Activated T-cell treated with anti-CD3 and anti-CD28 coated beads, Interleukin-2, amount 50 U/mL, for 72 hours (primary cell): ENCODE measurements at places on chromosomes 2 and 18.
A peak's percentile ranks its signal among the peaks of the same experiment; 100 is the strongest.

GRCh38 chr2:158214431-158214830 is 112.8 kb downstream of the UPP2 start:
- DNase-seq, result no peak
- no peak overlapping the region for H3K4me3 ChIP-seq
- H3K4me1 ChIP-seq, result peaks cover 7% of the 10 kb centered on the region
- peak overlapping the region; percentile 5 for H3K27ac ChIP-seq
- H3K36me3 ChIP-seq, result no peaks in the 10 kb centered on the region

DNA sequence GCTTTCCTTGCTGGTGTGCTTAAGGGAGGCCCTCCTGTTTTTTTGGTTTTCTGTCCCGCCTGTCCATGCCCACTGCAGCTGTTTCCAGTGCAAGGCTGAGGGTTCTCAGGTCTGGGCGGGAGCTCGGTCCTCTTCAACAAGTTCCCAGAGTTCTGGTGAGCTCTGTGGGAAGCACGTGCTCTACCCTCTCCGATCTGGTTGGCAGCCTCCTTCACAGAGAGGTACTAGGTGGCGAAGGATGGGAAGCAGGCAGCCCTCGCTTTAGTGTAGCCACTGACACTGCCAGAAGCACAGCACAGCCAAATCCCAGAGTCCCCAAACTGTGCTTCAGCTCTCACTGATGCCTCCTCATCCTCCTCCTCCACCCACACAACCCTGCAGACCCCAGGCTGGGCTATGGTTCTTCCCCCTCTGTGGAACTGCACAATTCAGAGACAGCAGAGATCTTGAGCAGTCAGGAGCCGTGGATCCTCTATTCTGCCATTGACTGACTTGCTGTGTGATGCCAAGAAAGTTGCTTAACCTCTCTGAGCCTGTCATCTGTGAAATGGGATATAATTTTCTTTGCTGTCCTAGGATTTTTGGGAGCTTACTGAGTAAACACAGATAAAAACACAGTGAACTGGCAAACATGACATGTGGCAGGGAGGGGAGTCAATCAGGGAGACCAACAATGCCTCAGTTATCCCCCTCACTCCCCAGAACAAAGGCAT is 157.3 kb downstream of the MSH2 start:
- no peak overlapping the region for H3K27ac ChIP-seq
- no peak overlapping the region for H3K4me3 ChIP-seq
- H3K27me3 ChIP-seq, result no peaks in the 10 kb centered on the region

DNA sequence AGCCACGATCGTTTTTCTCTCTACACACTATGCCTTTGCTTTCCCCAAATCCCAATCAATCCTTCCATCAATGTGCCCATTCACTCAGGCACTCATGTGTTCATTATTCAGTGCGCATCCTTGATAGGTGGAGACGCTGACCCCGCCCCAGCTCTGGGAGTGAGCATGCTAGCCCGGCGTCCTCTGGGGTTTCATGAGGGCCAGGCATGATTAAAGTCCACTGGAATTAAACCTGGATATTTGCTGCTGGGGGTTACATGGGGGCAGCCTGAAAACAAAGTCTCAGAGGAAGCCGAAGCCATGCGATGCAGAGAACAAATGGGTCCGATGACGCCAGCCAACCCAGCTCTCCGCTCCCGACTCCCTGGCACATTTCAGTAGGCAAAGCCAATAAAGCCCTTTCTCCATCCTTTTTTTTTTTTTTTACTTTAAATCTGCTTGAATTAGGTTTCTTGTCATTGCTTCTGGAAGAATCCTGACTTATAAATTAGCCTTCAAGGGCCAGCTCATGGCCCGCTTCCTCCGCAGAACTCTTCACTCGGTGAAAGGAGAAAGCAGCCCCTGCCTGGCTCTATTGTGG is 316.4 kb upstream of the ID2 start:
- no peak overlapping the region for H3K4me3 ChIP-seq
- no peaks in the 10 kb centered on the region for H3K36me3 ChIP-seq
- peaks cover 8% of the 10 kb centered on the region for H3K4me1 ChIP-seq
- no peak overlapping the region for H3K27ac ChIP-seq
- no peaks in the 10 kb centered on the region for H3K27me3 ChIP-seq
- no peak for DNase-seq

GRCh38 chr2:67840460-67841068 is 222.2 kb downstream of the C1D start:
- DNase-seq, result peak; percentile 35
- no peaks in the 10 kb centered on the region for H3K36me3 ChIP-seq
- H3K4me3 ChIP-seq, result no peak overlapping the region
- H3K4me1 ChIP-seq, result no peaks in the 10 kb centered on the region
- H3K27ac ChIP-seq, result no peak overlapping the region
- peaks cover 28% of the 10 kb centered on the region for H3K27me3 ChIP-seq

DNA sequence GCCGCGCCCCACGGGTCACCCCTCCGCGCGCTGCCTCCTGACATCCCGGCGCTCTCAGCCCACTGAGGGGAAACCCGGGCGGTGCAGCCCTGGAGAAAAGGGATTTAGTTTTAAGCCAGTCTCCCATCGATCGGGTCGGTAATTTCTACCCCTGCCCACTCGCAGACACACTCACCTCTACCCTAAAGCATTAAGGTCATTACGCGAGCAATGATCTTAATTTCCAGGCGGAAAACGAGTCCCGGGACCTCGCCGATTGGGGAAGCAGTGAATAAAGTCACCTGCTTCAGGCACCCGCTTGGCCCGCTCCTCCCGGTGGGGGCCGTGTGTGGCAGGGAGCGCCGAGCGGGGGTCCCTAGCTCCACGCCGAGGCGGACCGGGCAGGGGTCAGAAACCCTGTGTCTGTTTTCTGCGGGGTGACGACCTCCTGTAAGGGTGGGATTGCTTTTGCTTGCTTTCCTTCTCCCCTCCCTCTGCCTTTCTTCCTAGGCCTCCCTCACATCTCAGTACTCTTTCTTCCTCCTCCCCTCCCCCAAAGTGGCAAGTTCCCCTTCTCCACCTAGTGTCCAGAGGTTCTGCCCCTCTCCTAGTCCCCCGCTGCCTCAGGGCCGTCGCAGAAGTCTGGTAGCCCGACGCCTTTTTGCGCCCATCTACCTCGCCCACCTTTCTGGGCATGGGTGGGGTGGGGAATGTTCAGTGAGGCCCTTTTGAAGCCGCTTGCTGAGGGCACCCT is 142.6 kb downstream of the MEIS1 start:
- no peak for DNase-seq
- no peak overlapping the region for H3K27ac ChIP-seq
- H3K36me3 ChIP-seq, result no peaks in the 10 kb centered on the region
- peak overlapping the region; percentile 44 for H3K4me3 ChIP-seq
- peaks cover 8% of the 10 kb centered on the region for H3K4me1 ChIP-seq
- H3K27me3 ChIP-seq, result peaks cover 58% of the 10 kb centered on the region

DNA sequence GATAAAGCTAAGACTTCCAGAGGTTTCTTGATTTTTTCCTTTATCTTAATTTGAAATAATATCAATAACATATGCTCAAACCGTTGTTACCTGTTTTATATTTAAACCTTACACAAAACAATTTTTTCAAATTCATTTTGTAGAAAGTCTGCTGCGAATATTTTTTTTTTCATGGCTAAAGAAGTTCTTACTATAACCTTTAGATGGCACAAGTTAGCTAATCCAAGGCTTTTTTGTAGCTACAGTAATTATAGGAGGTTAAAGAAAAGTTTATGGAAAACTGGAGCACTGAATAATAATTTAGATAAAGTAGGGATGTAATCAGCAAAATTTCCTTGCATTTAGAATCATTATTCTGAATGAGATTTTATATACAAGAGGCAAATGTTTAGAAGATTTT is 78.0 kb upstream of the PNPT1 start:
- no peaks in the 10 kb centered on the region for H3K4me1 ChIP-seq
- no peak overlapping the region for H3K27ac ChIP-seq
- no peak overlapping the region for H3K4me3 ChIP-seq
- no peaks in the 10 kb centered on the region for H3K27me3 ChIP-seq
- no peak for DNase-seq

- no peak overlapping the region for H3K4me3 ChIP-seq
- H3K27ac ChIP-seq, result no peak overlapping the region
- H3K36me3 ChIP-seq, result no peaks in the 10 kb centered on the region
- H3K4me1 ChIP-seq, result peaks cover 10% of the 10 kb centered on the region
Observed at GRCh38 chr2:232444409-232445148, 11.4 kb upstream of the ALPI start.

DNA sequence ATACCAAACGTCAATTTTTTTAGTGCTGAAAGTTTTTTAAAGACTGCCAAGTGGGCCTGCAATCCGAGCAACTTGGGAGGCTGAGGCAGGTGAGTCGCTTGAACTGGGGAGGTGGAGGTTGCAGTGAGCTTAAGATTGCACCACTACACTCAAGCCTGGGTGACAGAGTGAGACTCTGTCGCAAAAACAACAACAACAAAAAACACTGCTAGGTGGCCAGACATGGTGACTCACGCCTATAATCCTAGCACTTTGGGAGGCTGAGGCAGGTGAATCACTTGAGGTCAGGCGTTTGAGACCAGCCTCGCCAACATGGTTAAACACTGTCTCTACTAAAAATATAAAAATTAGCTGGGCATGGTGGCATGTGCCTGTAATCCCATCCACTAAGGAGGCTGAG is 202.8 kb upstream of the COPS8 start:
- no peaks in the 10 kb centered on the region for H3K27me3 ChIP-seq
- H3K36me3 ChIP-seq, result no peaks in the 10 kb centered on the region
- no peaks in the 10 kb centered on the region for H3K4me1 ChIP-seq
- no peak overlapping the region for H3K4me3 ChIP-seq
- no peak for DNase-seq

- no peaks in the 10 kb centered on the region for H3K36me3 ChIP-seq
- H3K4me1 ChIP-seq, result no peaks in the 10 kb centered on the region
- peaks cover 8% of the 10 kb centered on the region for H3K27me3 ChIP-seq
Observed at GRCh38 chr2:158922601-158923000, 45.8 kb upstream of the TANC1 start.

GRCh38 chr2:52260904-52261303 is 1229.0 kb upstream of the NRXN1 start:
- no peak for DNase-seq
- no peaks in the 10 kb centered on the region for H3K27me3 ChIP-seq
- no peaks in the 10 kb centered on the region for H3K4me1 ChIP-seq
- no peaks in the 10 kb centered on the region for H3K36me3 ChIP-seq

DNA sequence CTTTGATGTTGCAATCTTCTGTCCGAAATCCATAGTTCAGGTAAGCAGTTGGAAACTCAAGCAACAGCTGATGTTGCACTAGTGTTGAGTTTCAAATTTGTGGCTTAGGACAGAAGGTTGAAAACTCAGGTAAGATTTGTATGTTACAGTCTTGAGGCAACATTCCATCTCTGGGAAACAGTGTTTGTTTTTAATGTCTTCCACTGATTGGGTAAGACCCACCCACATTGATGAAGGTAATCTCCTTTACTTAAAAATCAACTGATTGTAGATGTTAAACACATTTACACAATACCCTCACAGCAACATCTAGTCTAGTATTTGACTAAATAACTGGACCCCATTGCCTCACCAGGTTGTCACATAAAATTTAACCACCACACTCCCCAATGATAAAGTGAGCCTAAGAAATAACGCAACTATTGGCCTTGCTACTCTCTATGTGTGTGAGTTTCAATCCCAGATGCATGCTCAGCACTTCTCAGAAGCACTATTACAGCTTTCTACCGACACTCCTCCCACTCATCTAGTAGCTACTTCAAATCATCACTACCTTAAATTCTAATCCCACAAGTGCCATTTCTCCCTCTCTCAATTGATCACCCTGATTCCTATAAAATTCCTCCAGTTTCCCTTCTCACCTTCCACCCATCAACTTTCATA is 164.0 kb downstream of the MBD2 start:
- H3K36me3 ChIP-seq, result no peaks in the 10 kb centered on the region
- H3K4me3 ChIP-seq, result no peak overlapping the region
- no peak for DNase-seq
- H3K27ac ChIP-seq, result no peak overlapping the region
- H3K27me3 ChIP-seq, result peaks cover 21% of the 10 kb centered on the region
- H3K4me1 ChIP-seq, result no peaks in the 10 kb centered on the region

DNA sequence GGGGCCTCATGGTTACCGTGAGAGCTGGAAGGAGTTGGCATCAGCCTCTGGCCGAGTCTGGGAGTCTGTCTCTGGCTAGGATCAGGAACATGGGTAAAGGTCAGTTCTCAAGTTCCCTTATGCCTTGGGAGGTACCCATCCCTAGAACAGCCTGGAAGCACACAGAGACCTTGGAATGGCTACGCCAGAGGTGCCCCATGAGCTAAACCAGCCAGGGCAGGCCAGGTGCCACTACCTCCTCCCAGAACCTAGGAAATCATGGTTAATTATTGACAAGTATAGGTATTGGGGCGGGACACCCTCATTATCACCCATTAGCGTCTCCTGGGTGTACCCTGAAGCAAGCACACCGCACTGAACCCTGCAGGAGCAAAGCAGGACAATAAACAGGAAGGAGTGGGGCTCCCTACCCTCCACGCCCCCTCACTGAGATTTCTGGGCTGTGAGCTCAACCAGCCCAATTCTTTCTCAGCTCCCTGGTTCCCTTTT is 3.0 kb upstream of the ASPRV1 start:
- H3K36me3 ChIP-seq, result no peaks in the 10 kb centered on the region
- H3K4me1 ChIP-seq, result peaks cover 9% of the 10 kb centered on the region
- no peak overlapping the region for H3K4me3 ChIP-seq
- DNase-seq, result no peak
- no peak overlapping the region for H3K27ac ChIP-seq

- H3K4me1 ChIP-seq, result peaks cover 14% of the 10 kb centered on the region
- no peaks in the 10 kb centered on the region for H3K36me3 ChIP-seq
- peak overlapping the region; percentile 83 for H3K4me3 ChIP-seq
- H3K27ac ChIP-seq, result peak overlapping the region; percentile 46
- H3K27me3 ChIP-seq, result no peaks in the 10 kb centered on the region
- no peak for DNase-seq
Observed at GRCh38 chr2:28809927-28810326, 707 bp upstream of the SPDYA start.

DNA sequence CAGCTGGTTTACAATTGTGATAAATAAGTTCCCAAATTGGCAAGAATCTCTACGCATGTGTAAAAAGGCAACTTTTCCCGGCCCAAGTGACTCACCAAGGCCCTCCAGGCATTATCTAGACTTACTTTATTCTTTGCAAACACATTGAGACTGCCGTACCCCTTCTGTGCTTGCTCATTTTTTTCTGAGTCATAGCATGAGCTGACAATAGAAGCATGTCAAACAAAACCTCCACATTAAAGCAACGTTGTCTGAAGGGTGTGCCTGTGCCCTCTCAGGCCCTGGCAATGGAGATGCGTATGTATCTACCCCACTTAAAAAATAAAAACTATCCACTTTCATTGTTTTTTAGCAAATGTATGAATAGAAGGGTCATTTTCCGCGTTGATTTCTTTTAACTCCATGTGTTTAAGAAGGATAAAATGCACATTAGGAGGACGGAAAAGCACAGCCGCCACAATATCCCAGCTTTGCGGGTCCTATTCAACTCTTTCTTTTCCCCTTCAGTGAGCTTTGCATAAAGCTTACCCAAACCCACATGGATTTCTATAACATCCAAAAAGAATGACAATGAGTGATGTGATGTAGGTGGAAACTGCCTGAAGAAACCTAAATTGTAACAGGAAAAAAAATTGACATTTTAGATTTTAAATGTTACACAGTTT is 298.2 kb downstream of the CDCA7 start:
- no peak overlapping the region for H3K4me3 ChIP-seq
- H3K27me3 ChIP-seq, result no peaks in the 10 kb centered on the region
- no peaks in the 10 kb centered on the region for H3K36me3 ChIP-seq
- no peaks in the 10 kb centered on the region for H3K4me1 ChIP-seq
